ENCODE measurements at places on chromosomes 7 and 10. TPM values are rescaled to one million over a fixed set of nuclear protein-coding genes. Genes with fewer than 3 reads are reported as not detected.

GRCh38 chr7:56174875-56175760 lies 58.9 kb upstream of the NUPR2 start:
- no peak for DNase-seq

DNA sequence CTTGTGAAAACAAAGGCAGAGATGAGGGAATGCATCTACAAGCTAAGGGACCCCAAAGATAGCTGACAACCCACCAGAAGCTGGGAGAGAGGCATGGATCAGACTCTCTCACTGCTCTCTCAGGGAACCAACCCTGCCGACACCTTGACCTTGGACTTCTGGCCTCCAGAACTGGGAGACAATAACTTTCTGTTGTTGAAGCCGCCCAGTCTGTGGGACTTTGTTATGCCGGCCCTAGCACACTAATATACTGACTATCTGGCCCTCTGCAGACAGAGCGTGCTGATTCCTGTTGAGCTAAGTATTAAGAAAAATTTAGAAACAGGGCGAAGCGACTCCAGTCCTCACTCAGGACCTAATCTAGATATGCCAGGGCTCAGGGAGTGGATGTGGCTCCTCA lies 144.3 kb upstream of the TCF7L2 start:
- no peak for DNase-seq

DNA sequence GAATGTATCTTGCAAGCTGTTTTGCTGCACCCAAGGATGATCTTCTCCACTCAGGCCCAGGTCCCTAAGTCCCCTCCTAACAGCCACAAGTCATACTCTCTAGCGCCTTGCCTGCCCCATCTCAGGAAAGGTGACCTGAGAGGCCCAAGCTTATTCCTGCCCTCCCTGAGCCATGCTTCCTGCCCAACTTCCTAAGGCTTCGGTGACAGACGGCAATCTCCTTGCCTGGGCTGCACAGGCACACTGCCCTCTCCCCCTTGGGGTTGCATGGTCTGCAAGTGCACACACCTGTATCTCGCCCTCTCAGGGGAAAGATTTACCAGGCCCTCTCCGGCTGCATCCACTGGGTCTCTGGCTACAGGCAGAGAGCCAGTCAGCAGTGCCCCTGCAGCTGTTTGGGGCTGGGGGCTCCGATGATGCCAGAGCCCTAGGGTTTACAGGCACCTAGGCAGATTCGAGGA lies 771 bp upstream of the ADIRF start:
- DNase-seq, result no peak

- no peak for DNase-seq
Measured at GRCh38 chr10:123502983-123503382, 163.2 kb upstream of the GPR26 start.

- DNase-seq, result peak; percentile 84
Measured at GRCh38 chr7:138755331-138755747, 42.5 kb upstream of the TMEM213 start.

TLX1 gene
- total RNA-seq, result not detected

DNA sequence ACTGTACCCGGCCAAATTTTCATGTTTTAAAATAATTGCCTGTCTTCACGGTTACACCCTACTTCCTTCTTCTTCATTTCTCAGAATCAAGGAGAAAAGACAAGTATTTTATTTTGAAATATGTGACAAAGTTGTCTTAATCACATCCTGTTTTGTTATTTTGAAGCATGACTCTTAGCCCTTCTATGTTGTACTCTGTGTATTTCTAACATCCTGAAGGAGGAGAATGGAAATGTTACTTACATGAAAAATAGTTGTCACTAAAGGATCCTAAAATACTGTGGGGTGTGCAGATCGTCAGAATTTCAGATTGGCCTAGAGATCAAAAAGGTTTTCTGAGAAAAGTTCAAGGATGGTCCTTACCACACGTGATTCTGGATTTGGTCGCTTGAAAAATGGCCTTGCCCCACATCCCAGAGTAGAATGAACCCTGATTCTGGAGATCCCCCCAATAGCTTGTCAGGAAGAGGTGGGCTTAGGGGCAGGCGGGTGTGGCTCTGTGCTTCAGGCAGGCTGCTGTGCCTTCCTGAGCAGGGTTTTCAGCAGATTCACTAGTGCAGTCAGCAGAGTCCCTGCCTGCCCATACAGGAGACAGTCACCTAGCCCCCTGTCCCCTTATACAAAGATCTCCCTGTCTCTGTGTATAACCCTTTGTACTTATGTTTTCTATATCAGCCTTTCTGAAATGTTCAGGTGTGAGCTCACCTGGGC lies 8.6 kb downstream of the UPP1 start:
- DNase-seq, result no peak

DNA sequence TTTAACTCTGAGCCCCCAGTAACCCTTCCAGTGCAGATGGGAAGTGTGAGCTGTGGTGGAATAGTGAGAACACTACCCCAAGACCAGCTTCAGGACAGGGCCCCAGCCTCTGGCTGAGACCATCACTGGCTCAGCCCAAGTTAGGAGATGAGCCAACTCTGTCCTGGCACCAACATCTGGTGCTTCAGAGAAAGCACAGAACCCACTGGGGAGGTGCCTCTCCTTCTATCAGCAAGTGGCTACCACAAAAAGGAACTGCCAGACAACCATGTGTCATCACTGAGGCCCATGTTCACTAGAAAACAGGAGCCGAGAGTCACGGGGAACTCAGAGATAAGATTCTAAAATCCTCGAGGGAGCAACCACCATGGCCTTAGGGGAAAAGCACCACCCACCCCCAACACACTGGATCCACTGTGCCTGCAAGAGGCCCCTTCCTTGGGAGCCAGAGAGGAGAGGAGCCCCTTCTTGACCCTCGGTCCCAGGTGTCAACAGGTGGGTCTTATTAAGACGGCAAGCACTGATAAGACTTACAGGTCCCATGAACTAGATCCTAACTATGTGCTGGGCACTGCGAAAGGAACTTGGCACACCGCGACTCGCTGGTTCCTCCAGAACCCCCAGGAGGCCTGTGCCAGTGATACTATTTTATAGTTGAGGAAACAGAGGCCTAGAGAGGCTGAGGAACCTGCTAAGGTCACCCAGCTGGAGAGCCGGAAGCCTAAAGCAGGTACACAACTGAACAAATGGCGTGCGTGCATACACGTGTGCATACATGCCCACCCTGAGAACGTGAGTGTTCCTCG lies 102.7 kb downstream of the FAM53B start:
- no peak for DNase-seq

GRCh38 chr7:36309301-36309700 lies 80.4 kb upstream of the ANLN start:
- no peak for DNase-seq

LEP gene
- not detected for total RNA-seq

CUTC gene
- total RNA-seq, result 9.3 TPM

GRCh38 chr10:81367132-81367531 lies 507.9 kb upstream of the NRG3 start:
- DNase-seq, result no peak
